ENCODE measurements at places on chromosomes 3 and 15.
A peak's percentile ranks its signal among the peaks of the same experiment; 100 is the strongest.

GRCh38 chr3:166829896-166830295, 550.2 kb downstream of the ZBBX start:
- DNase-seq, result peak; percentile 92

GRCh38 chr3:56183529-56183928, 284.7 kb downstream of the ERC2 start:
- no peak for DNase-seq

- no peak for DNase-seq
Measured at GRCh38 chr3:73580343-73580742, 44.4 kb downstream of the PDZRN3 start.

DNA sequence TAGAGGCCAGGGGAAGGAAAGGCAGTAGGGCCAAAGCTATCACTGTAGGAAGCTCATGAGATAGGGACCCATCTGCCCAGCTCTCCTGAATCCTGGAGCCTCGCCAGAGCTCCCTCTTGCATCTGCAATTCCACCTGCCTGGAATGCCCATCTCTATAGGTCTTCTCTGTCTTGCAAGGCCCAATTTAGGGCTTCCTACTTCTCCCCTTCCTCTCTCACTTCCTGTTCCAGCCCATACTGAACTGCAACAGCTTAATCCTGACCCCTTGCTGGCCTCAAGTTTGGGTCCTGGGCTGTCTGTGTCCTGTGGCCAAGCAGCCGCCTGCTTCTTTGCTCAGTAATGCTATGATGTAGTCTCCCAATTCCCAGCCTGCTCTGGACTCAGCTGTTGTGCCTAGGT, 3.6 kb upstream of the PTPN23 start:
- DNase-seq, result no peak

DNA sequence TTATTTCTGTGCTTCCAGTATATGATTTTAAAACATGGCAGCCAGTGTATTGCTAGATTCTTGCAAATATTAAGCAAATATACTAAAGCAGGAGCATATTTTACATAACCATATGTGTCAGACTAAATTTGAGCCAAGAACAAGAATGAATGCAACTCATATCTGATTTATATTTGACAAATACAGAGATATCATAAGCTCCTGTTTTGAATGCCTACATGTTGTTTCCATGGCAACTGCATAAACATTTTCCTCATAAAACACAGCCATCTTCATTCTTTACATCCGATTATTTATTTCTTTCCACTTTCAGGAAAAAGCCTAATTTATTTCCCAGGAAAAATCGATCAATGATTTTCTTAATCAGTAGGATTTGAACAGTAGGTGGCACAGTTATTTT, 172.2 kb upstream of the TSPAN3 start:
- no peak for DNase-seq

DNA sequence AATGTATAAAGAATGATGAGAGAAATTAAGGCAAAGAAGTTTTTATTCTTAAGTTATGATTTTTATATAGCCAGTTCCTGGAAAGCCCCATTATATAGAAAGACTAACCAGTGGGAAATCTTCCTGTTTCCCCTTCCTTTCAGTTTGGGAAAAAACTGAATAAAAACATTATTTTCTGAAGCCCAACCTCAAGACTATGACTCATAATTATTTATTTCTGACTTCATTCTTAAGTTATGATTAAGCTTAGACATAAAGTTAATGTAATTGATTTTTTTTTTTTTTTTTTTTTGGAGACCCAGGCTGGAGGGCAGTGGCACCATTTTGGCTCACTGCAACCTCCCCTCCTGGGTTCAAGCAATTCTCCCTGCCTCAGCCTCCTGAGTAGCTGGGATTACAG, 55.8 kb downstream of the TRPC1 start:
- no peak for DNase-seq

DNA sequence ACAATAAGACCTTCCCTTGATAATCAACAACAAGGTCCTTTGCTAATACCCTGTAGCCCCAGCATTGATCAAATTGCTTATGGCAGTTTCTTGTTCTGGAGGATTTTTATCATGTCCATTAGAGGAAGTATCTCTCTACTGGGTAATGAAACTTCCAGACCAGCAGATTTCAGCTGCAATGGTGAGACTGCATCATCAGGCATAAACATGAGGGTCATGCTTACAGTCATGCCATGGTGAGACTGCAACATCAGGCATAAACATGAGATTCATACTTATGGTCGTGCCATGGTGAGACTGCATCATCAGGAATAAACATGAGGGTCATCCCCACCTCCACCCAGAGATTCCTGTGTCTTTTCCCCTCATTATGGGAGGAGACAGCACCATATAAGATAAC, 129.0 kb upstream of the LIPC start:
- no peak for DNase-seq

GRCh38 chr15:25235391-25235790, 203.4 kb downstream of the UBE3A start:
- no peak for DNase-seq

Measured in NCI-H774 (cell line).